MV-4-11 (cell line): ENCODE measurements at places on chromosomes 6 and 20.
A peak's percentile ranks its signal among the peaks of the same experiment; 100 is the strongest.

- no peak for DNase-seq
Measured at GRCh38 chr6:77361018-77361417, 102.3 kb downstream of the HTR1B start.

GRCh38 chr6:39653612-39654011, 71.6 kb downstream of the KIF6 start:
- no peak for DNase-seq

DNA sequence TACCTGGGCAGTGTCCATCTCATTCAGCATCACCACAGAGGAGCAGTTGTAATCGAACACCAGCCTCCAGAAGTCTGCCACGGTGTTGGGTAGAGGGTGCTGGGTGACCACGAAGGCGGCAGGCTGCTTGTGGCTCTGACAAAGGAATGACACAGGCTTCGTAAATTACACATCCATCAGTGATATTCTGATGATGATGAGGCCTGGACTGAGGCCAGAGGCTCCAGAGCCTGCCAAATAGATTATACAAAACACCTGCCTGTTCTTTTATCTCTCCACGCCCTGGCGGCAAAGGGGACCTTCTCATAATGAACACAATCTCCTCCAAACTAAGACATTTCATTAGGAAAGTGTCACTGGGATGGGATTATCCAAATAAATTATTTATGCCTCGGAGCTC, 480.2 kb upstream of the CHD6 start:
- DNase-seq, result no peak

DNA sequence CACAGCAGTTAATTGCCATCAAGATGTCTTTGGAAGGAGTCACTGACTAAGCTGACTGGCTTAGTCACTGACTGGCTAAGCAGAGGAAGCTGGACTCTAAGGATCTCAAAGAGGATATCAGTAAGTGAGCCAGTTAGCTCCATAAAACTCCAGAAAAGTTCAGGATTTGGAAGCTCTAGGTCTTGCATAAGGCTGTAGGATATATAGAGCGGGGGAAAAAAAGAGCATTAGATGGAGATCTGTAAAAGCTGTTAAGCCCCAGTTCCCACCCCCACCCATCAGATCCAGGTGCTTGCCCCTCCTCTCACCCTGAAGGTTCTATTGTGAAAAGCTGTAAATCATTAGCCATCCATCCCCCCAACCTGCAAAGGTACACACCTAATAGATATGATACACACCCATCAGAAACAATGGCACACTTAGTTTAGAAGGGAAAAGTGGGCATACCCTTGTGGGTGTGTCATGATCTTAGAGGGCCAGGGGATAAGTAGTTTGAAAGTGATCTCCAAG, 32.2 kb downstream of the CARMIL1 start:
- no peak for DNase-seq

DNA sequence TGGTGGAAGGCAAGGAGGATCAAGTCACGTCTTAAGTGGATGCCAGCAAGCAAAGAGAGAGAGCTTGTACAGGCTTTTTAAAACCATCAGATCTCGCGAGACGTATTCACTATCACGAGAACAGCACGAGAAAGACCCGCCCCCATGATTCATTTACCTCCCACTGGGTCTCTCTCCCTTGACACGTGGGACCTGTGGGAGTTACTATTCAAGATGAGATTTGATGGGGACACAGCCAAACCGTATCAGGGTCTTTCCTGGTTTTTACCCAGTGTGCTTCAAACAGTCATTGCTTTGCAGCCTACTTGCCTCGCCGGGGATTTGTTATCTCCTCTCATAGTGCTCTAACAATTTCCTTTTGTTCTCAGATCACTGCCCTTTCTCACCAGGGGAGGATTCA, 108.2 kb downstream of the UST start:
- DNase-seq, result no peak

- no peak for DNase-seq
Measured at GRCh38 chr6:37251211-37251780, 6.3 kb upstream of the TBC1D22B start.

GRCh38 chr6:85323435-85324040, 126.3 kb upstream of the NT5E start:
- peak; percentile 56 for DNase-seq

DNA sequence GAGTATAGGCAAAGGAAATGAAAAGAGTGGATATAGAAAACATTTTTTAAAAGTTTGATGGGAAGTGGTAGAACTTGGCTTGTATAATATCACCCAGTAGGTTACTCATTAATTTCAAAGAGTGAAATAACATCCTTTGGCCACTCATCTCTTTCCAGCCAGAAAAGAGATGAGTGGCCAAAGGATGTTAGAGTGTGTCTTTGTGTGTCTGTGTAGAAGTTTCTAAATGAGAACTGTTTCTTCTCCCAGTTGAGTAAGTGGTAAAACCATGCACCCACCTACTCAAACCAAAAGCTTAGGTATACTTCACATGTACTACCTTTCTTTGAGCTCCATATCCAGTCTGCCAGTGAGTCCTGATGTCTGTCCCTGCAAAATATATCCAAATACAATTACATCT, 47.7 kb upstream of the TMEM244 start:
- DNase-seq, result no peak

DNA sequence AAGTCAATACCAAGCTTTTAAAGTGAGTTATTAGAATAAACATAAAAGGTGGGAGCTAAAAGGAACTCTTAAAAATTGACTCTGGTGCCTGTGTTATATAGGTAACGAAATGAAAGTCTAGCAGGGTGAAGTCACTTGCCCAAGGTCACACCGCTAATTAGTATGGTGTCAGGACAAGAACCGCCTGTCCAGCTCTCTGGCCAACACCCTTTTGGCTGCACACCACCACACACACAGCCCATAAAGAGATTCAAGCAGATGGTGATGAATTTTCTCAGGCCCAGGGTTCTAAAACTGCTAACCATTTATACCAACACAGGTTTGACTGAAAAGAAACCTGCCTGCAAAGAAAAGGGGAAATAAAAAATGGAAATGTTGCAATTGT, 20.2 kb downstream of the GFOD1 start:
- peak; percentile 13 for DNase-seq

DNA sequence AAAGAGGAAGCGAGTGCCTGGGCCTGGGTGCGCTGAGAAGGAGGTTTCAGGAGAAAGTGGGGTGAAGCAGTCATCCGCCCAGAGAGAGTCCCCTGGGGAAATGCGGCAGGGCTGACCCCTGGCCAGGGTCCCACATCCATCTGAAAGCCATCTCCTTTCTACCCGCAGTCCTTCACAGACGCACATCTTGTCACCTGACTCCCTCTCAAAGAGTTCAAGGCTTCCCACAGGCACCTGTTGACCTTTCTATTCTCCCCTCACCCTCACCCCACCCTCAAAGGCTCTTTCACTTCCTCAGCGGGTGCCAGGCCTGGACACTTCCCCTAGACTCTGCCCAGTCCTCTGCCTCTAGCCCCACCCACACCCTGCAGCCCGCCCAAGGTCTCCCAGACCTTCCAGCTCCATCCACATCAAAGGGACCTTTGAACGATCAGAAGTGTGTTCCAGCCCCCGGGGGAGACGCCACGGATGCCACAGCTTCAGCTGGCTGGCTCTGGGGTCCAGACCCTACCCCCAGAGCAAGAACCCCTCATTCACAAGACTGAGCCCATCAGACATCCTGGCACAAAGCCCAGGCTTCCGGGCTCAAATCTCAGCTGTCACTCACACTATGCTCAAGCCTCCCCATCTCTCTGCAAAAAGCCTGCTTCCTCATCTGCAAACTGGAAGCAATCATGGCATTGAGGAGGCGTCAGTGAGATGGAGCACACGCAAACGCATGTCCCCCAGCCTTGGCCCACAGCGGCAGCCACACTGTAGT, 2.1 kb downstream of the CTSZ start:
- peak; percentile 95 for DNase-seq

GRCh38 chr6:74357321-74357720, 661.3 kb downstream of the CD109 start:
- DNase-seq, result no peak

DNA sequence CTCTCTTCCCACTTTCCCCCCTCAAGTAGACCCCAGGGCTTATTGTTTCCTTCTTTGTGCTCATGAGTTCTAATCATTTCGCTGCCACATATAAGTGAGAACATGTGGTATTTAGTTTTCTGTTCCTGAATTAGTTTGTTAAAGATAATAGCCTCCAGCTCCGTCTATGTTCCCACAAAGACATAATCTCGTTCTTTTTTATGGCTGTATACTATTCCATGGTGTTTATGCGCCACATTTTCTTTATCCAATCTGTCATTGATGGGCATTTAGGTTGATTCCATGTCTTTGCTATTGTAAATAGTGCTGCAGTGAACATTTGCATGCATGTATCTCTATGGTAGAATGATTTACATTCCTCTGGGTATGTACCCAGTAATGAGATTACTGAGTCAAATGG, 16.9 kb upstream of the PERP start:
- DNase-seq, result no peak

GRCh38 chr20:2637246-2637645, 15.2 kb upstream of the NOP56 start:
- DNase-seq, result no peak
